ENCODE measurements at places on chromosomes 5 and 9.

DNA sequence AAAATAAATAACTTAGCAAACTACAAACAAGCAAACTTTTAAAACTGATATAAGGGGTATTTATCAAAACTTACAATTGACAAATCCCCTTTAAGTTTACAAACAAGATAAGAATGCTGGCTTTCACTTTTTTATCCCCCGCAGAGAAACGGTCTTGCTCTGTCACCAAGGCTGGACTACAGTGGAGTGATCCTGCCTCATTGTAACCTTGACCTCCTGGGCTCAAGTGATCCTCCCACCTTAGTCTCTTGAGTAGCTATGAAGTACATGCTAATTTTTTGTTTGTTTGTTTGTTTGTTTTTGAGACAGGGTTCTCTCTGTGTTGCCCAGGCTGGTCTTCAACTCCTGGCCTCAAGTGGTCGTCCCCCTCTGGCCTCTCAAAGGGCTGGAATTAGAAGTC is 9.0 kb upstream of the NIPSNAP3A start:
- DNase-seq = no peak

DNA sequence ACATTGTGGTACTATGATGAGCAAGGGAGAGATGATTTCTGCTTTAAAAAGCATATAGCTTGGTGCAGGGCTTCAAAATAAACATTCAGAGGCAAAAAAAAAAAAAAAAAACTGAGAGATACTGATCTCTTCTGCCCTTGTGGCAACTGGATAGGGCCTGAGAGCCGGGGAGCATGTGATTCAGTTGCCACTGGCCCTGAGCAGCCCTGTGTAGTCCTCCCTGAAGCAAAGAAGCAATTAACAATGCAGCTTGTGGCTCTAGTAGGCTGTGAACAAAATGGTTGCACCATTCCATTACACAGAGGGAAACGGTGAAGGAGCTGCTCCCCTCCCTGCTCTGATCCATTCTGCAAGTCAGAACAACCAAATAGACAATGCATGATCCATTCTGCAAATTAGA is 347.5 kb upstream of the DAB2 start:
- no peak for DNase-seq

- DNase-seq = no peak
These were observed 229.7 kb downstream of the EPB41L4A start for GRCh38 chr5:112189391-112189790.

DNA sequence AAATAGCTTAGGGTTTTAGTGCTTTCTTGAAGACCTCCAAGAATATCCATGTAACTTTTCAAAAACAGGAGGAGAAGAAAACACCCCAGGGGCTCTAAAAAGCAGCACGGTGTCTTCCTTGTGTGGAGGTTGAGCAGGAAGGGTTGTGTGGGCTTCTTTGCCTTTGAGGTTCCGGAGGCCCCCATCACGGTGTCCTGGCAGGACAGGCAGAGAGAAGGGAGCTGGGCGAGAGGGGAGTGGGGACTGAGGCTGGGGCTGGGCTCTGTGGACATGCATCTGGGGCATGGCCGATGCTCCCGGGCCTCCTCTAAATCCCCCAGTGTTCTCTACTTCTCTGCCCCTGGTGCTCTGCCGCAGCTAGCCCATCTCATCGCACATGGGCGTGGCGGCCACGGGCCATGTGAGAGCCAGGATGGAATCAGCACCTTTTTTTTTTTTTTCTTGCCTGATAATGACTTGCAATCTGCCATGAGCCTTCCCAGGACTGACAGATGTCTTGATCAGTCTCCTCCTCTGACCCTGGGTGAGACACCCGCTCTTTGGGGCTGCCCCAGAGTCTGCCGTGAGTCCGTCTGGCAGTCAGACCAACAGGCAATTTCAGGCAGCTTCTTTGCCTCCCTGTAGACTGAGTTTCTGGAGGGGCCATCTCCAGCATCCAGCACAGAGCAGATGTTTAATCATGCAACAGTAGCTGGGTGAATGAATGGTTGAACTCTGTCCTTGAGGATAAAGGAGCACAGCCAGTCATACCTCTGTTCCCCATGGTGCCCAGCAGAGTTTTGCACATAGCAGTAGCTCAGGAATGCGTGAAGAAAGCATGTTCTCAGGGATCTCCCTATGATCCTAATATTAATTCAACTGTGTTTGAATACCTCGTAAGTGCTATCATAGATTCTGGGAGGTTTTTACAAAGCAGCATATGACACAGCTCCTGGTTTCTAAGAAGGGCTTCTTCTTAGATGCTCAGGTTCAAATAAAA is 12.1 kb downstream of the CXCL14 start:
- DNase-seq = no peak
